Tracheal epithelial cell (primary cell): ENCODE measurements at places on chromosomes 16 and 17. TPM values are rescaled to one million over a fixed set of nuclear protein-coding genes. Genes with fewer than 3 reads are reported as not detected.

BCL6B gene
- total RNA-seq: under 0.01 TPM in 2 replicates

MT4 gene
- total RNA-seq: not detected in 2 replicates

NRN1L gene
- 1.7 TPM in 1 of 2 replicates, not detected in the other for total RNA-seq

LRRC3C gene
- not detected in 2 replicates for total RNA-seq
